ENCODE measurements at places on chromosomes 1 and 21.

- DNase-seq, result no peak
These were observed 17.1 kb downstream of the BCAN start for GRCh38 chr1:156658945-156659574.

GRCh38 chr1:93685918-93686317, 4.3 kb upstream of the BCAR3 start:
- no peak for DNase-seq

GRCh38 chr1:3886106-3886670, 13.9 kb downstream of the C1orf174 start:
- DNase-seq, result no peak

- DNase-seq, result no peak
These were observed 22.4 kb downstream of the VPS45 start for GRCh38 chr1:150089846-150090520.

DNA sequence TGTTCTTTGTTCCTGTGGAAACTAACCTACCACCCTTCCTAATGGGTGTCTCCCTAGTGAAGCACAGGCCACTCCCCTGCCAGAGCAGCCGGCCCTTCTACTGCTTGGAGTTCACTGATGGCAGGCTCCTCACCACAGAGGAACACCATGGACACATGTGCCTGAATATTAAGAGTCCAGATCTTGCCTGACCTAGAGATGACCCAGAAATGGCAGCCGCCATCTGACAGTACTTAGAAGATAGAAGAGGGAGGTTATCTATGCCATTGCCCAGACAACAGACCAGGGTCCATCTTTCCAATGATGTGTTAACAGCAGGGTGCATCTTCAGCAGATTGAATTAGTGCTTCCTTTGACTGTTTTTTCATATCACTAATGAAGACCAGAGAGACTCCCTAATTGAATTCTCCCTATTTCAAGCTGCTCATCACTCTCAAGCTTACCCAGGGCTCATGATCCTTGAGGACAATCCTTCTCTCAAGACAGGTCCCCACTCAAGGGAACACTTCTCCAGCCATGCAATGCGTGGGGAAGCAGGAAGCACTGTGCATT, 59.8 kb downstream of the PLEKHA6 start:
- DNase-seq, result no peak

All from fibroblast of pulmonary artery (primary cell).